Effector memory CD4-positive, alpha-beta T cell (primary cell): ENCODE measurements at places on chromosomes 4 and X.
A peak's percentile ranks its signal among the peaks of the same experiment; 100 is the strongest.

DNA sequence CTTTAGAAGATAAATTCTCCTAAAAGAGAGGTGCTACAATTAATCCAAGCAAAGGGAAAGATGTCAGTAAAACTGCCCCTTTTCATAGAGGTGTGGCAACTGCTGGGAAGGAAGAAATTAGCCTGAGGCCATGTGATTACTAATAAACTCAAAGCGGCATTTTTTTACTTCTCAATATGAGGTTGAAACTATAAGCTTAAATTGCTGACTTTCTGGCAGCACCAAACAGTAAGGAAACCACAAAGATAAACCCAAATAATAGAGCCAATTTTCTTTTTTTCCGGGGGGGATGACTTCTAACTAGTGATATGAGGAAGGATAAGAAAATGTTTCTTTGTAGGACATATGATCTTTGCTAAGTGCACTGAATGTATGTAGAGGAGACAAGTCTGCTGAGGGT lies 30.9 kb downstream of the AR start:
- no peak for DNase-seq

DNA sequence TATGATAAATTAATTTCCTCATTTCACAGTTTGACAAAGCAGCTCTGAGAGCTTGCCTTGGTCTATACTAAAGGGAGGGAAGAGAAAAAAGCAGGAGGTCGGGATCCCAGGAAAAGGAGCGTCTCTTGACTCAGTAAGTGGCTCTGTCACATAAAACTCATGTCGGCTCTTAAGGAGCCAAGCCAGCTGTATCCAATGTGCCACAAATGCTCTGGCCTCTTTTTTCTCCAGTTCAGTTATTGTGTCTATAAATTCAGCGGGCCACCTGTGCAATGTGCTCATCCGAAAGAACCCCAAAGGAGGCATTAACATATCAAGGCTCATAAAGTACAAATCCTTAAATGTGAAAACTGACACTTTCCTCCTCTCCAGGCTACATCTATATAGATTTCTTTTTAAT lies 337.7 kb upstream of the FAM241A start:
- DNase-seq: no peak

- DNase-seq: no peak
Observed at GRCh38 chr4:76441881-76442280, 6.9 kb downstream of the SHROOM3 start.

GRCh38 chr4:118968813-118969212 lies 80.2 kb downstream of the SYNPO2 start:
- no peak for DNase-seq

DNA sequence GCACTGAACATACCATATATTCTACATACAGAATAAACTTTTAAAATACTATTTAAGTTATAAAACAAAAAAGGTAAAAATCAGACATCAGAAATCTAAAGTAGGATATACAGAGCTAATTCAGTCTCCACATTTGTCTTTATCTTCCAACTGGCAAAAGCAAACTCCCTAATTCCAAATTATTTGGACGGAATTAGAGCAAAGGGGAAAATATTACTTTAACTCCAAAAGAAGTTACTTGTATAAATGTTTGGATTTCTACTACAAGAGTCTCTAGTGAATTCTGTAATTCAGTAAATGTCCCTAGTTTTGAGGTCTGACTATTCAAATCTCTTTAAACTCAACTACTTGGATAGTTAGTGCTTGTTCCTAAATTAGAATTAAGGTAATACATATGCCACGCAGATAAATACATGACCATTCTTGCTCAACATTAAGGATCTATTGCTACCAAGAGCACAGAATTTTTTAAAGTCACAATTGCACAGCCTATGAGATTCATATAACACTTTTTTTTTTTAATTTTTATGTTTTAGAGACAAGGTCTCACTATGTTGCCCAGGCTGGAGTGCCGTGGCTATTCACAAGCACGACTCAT lies 7.3 kb downstream of the ZNF280C start:
- no peak for DNase-seq

GRCh38 chrX:153638436-153639176 lies 8.4 kb upstream of the DUSP9 start:
- DNase-seq: no peak

DNA sequence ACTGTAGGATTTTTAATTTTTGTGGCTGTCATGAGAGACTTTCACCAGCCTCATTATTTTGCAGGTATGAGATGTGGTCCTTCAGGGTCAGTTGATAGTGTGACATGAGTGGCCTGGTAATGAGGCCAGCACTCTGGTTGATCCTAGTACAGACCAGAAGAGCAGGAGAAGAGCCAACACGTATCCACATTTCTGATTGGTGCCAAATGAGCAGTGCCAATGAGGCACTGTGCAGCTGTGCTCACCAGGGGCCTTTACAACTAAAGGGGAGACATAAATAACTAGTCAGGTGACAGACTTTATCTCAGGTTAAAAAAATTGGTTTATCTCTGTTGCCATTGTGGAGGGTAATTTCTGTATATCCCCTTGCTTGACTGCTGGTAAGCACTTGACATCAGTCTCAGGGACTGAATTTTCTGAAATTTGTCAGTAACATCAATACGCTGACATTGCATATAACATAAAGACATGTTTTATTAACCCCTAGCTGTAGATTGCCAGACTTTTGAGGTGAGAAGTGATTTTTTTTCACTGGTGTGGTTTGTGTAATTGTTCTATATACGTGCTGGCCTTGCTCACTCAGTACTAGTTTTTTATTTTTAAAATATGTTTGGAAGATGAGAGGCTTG lies 101.2 kb downstream of the AFF1 start:
- DNase-seq: no peak

DNA sequence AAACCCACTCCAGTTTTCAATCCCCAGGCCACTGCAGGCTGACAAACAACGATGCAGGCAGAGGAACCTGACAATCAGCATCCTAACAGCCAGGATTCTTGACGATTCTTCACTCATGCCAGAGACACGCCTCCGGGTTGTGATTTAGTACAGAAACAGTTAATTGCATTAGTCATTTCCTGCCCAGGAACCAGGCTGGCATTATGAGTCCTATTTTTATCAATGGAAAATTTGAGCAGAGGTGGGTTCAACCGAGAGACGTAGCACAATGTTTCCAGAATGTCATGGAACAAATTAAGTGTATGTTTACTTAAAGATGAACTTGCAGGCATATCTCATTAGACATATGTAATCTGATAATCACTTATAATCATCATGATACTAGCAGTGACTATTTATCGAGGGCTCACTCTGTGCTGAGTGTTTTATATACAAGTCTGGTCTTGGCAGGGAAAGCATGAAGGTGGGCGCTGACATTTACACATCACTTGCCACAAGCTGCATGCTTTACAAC lies 159.7 kb downstream of the NSUN7 start:
- DNase-seq: no peak

DNA sequence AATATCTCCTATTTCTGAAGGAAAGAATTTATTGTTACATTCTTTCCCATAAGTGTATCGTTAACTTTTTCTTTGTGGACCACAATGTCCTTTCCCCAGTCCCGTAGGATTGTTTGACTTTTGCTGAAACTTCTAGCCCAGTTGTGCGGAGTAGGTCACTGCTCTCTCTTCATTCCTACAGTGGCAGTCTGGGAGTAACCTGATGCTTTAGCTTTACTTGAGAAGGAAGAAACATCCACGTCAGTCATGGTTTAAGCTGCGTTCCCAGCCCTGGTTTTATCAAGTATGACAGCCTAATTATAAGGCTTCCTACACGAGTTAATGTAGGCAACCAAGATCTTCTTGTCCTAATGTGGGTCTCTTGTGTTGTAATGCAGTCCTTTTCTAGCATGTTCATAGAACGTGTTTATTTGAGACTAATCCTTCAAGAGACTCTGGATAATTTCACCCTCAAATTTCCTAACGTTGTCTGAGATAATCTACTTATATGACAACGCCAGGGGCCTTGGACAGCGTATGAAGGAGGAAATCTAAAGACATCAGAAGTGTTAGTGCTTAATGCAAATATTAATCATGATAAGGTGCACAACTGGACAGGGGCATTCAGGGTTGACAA lies 40.8 kb upstream of the GRPR start:
- DNase-seq: no peak

DNA sequence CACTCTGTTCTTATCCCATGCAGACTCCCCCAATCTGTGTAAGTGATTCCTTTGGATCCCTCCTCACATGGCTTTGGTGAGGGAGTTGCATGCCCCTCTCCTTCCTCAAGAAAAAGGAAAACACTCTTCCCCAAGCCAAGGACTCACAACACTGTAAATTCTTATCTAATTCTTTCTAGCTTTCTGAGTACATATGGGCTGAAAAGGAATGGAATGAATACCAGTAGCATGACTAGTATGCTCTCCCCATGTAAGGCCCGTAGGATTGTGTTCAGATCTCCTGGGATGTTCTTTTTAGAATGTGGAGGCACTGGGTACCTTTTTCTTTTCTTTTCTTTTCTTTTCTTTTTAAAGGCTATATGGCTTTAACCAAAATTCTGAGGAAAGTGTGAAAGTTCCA lies 17.0 kb upstream of the MAGED1 start:
- no peak for DNase-seq

GRCh38 chrX:12751887-12752286 lies 39.3 kb upstream of the PRPS2 start:
- DNase-seq: no peak

GRCh38 chr4:1400191-1400805 lies 5.9 kb downstream of the NKX1-1 start:
- no peak for DNase-seq

GRCh38 chrX:31266203-31267076 lies 194.6 kb upstream of the FTHL17 start:
- DNase-seq: no peak

DNA sequence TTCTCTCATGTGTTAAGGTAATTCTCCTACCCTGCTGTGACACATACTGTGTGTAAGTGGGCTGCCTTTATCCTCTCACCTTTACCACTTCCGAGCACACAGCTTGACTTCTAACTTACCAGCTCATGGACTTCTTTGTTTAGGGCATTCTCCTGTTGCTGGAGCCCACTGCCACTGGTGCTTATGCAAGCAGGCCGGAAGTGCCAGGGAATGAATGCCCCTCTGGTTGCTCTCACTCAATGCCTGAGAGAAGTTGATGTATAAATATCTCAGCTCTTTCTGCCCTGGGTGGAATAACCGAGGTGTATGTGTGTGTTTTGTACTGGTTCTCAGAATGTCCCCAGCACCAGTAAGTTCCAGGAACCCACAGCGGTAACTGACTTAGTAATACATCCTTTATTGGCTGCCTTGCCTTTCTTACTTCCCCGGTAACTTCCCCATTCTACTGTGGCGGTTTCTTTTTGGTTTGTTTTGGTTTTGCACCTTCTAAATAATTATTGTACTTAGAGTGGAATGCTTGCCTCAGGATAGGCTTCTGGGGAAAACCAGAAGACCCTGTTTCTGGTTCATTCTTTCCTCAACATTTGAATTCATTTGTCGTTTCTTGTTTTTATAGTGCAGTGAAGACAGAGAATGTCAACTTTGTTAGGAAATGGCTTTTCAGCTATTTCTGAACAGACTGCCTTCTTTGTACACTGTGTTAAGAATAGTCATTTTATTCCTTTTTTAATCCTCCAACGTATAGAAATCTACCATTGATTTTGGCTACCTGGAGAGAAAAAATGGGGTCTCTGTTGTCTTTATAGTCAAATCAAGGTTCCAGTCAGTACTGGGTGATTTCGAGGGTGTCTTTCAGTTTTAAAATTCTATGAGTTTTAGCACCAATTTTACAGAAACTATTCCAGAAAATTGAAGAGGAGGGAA lies 45.4 kb downstream of the CXorf58 start:
- peak; percentile 5 for DNase-seq

DNA sequence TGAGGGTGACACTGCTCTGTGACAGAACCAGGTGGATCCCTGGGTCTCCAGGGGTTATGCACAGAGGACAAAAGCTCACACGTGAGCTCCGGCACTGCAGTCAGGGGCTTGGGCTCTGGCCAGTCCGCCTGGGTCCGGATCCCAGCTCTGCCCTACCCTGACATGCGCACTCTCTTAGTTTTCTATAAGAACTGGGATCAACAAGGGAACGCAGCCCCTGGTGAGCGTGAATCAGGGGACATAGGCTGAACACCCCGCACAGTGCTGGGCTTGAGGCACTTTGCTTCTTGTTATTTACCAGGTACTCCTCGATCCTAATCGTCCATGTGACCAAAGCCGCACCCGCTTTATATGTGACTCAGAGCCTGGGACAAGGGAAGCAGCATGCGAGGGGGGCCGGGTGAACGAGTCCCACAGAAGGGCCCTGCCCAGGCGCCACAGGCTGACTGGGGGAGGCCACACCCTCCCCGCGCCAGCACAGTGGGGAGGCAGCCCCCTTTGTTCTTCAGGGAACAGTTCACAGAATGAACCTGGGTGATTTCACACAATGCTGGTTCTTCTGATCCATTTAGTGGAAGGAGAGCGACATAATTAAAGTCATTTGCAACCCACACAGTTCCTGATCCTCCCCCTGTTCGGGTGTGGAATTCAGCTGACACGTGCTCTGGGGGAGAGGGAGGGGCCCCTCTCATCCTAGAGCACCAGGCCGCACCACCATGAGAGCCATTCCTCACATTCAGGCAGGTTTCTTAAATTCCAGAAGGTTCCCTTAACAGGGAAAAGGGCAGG lies 55.5 kb downstream of the WFS1 start:
- no peak for DNase-seq

DNA sequence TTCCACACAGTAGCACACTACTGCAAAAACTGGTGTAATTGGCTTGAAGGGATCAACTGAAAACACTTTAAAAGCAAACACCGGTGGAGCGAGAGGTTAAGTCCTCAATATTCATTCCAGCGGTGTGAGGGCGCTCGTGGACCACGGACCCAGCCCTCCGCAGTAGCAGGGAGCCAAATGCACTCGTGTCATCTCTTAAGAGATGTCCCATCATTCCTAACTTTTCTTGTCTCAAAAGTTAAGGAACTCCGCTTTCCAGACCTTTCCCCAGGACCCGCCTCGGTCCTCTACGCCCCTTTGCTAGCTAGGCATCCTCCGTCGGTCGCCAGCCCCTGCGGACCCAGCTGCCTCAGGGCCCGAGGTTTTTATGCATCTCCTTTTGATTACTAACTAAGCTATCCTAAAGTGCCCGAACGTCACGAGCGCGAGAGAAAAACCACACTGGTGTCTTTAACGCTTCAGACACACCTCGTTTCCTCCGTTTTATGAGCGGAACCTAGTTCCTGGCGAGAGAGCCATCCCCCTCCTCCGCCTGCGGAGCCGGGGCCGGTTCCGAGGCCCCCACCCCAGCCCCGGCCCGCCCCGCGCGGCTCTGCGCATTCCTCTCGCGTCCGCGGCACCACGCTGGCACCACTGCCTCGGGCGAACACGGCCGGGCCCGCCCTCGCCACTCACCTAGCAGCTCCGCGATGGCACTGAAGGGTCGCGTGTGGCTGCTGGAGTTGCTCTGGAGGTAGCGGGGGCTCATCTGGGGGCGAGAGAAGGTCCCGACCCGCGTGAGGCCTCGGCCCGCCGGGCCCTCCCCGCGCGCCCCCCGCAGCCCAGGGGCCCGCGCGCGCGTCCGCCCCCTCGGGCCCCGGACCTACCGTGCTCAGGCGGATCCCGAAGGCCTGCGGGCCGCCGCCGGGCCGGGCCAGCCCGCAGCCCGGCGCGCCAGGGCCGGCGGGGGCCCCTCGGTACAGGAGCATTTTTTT lies 723 bp downstream of the MORC4 start:
- DNase-seq: peak; percentile 17

- no peak for DNase-seq
Observed at GRCh38 chr4:79922011-79922410, 151.0 kb downstream of the ANTXR2 start.

GRCh38 chr4:174713181-174713580 lies 115.9 kb downstream of the GLRA3 start:
- DNase-seq: no peak

- no peak for DNase-seq
Observed at GRCh38 chr4:83389756-83390505, 55.3 kb upstream of the HPSE start.
